Omental fat pad (tissue), 4 donors: ENCODE measurements at places on chromosomes 3 and 15.

GRCh38 chr15:38201714-38202113, 50.9 kb upstream of the SPRED1 start:
- DNase-seq: no peak

- no peak for DNase-seq
These were observed at the start of gene NRROS for GRCh38 chr3:196639483-196640296. TSS of gene NRROS (plus strand) at chr3:196639694. CDS start at chr3:196654540, 14,846 bp downstream.

DNA sequence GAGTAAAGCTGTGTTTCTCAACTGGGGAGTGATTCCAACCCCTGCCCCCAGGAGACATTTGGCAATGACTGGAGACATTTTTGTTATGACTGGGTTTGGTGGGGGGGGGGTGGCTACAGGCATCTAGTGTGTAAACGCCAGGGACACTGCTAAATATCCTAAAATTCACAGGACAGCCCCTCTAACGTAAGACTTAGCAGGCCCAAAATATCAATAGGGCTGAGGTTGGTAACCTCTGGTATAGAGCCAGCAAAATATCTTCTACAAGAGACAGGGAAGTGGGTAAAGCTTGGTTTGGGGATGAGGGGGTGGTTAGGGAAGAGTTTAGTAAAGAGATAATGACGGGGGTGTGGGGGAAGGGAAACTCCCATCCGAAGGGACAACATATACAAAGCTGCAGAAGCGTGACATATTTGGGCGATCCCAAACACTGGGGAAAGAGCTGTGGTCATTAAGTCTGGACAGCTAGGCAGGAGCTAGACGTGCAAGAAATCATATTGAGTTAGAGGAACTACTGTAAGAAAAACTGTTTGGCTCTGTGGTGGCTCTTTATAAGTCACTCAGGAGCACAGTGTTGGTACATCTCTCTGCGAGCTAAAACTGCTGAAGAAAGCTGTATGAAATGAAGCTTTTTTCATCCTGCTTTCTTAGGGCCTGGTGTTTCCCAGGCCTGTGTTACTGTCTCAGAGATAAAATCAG, 697 bp upstream of the TRIM69 start:
- no peak for DNase-seq

DNA sequence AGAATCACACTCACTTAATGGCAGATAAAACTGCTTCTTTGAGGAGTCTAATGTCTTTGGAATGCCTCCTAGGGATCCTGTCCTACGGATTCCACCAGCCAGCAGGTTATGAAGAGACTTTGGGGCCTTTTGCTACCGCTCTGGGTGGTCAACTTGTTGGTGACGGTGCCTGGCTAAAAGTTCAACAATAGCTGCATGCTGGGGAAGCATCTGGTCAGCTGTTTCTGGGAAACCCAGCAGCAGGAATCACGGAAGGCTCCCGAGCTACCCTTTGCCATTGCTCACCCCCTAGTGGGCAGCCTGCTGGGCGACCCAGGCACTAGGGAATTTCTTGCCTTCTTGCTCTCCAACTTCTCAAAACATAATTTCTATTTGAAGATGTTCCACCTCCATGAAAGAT, 263.3 kb downstream of the NEK10 start:
- no peak for DNase-seq

GRCh38 chr3:1288805-1289494, 196.1 kb downstream of the CNTN6 start:
- DNase-seq: no peak
